ENCODE measurements at places on chromosomes 7 and 10. TPM values are rescaled to one million over a fixed set of nuclear protein-coding genes. Genes with fewer than 3 reads are reported as not detected.

GRCh38 chr10:128064970-128065580 is 61.1 kb downstream of the MKI67 start:
- DNase-seq: peak; percentile 24
- H3K27ac ChIP-seq: no peak overlapping the region
- peak overlapping the region; percentile 52 for H3K4me3 ChIP-seq
- peaks cover 46% of the 10 kb centered on the region for H3K4me1 ChIP-seq
- H3K36me3 ChIP-seq: peaks cover 52% of the 10 kb centered on the region

GRCh38 chr10:12685261-12686058 is 316.1 kb downstream of the CCDC3 start:
- no peaks in the 10 kb centered on the region for H3K4me1 ChIP-seq
- H3K36me3 ChIP-seq: peaks cover 4% of the 10 kb centered on the region
- no peaks in the 10 kb centered on the region for H3K27me3 ChIP-seq
- no peak for DNase-seq
- H3K27ac ChIP-seq: no peak overlapping the region
- no peak overlapping the region for H3K4me3 ChIP-seq

- no peaks in the 10 kb centered on the region for H3K4me1 ChIP-seq
- H3K27me3 ChIP-seq: no peaks in the 10 kb centered on the region
- no peak for DNase-seq
- no peak overlapping the region for H3K27ac ChIP-seq
- H3K36me3 ChIP-seq: no peaks in the 10 kb centered on the region
Observed at GRCh38 chr7:7736671-7737070, 18.3 kb upstream of the RPA3 start.

DNA sequence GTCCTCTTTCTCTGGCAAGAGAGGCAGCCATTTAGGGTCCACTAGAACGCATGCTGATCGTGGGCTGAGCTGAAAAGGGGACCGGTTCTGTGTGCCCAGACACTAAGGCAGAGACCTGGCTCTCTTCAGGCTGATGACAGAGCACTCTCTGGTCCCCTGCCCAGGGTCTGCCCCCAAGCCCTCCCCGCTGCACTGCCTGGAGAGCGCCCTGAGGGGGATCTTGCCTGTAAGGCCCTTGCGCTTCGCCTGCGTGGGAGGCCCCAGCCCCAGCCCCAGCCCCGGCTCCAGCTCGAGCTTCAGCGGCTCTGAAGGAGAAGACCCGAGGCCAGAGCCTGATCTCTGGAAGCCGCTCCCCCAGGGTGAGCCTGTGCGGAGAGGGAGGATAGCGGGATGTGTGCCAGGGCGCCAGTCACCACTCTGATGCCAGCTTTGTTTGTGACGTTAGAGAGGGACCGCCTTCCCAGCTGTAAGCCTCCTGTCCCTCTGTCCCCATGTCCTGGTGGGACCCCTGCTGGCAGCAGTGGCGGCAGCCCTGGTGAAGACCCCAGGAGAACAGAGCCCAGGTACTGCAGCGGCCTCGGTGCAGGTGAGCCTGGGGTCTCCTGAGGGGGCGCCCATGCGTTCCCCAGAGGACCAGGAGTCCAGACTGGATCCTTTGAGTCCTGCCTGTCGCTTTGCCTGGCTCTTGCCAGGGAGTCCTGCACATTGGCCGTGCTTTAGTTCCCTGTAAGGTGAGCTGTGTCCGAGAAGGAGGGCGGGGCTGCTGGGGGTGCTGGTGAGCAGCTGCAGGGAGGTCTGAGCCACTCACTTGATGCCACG is 43.2 kb downstream of the ZNF467 start:
- DNase-seq: no peak
- H3K4me1 ChIP-seq: no peaks in the 10 kb centered on the region
- H3K27me3 ChIP-seq: no peaks in the 10 kb centered on the region
- peaks cover 85% of the 10 kb centered on the region for H3K36me3 ChIP-seq

The CTNNA3 gene
- 0.43 TPM for total RNA-seq

DNA sequence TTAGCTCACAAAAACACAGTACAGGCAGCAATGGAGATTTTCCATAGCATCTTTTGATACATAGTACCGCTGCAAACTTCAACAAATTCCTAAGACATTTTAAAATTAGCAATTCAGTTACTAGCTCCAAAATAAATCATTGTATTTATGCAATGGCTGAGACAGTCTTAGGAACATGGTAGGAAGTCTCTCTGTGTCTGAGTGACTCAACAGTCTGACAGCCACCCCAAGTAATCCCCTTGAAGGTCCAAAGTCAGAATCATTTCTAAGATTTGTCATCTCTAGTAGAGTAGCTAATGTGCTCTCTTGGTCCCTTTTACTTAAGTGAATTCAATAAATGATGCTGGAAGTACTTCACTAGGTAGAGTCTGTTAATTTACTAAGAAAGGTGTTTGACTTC is 93.8 kb upstream of the NOBOX start:
- no peaks in the 10 kb centered on the region for H3K27me3 ChIP-seq
- no peaks in the 10 kb centered on the region for H3K36me3 ChIP-seq
- no peak overlapping the region for H3K4me3 ChIP-seq

DNA sequence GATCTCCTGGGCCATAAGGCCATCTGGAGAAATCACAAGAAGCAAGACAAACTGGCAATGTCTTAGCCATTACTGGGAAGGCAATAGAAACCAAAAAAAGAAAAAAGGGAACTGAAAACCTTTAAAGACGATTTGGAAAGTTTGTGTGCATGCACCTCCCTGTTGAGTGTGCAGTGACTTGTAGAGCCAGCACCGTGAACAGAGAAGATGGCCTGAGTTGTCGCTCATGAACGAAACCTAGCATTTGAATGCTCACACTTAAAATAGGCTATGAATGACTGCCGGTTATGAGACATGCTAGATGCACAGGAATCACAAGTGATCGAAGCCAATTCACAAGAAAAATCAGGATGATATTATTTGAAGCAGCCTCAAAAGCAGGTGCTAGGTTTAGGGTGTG is 151.3 kb upstream of the ADO start:
- no peak overlapping the region for H3K4me3 ChIP-seq
- no peaks in the 10 kb centered on the region for H3K36me3 ChIP-seq
- H3K27me3 ChIP-seq: no peaks in the 10 kb centered on the region
- H3K4me1 ChIP-seq: no peaks in the 10 kb centered on the region

The OR2A12 gene
- not detected for total RNA-seq

The NUTM2E gene
- total RNA-seq: 0.64 TPM

The NKX2-3 gene
- not detected for total RNA-seq

GRCh38 chr10:45399113-45399512 is 25.1 kb downstream of the ALOX5 start:
- H3K4me1 ChIP-seq: no peaks in the 10 kb centered on the region
- H3K27ac ChIP-seq: no peak overlapping the region
- H3K27me3 ChIP-seq: no peaks in the 10 kb centered on the region

GRCh38 chr7:19617901-19618300 is 90.9 kb downstream of the POLR1F start:
- no peak for DNase-seq
- H3K4me1 ChIP-seq: no peaks in the 10 kb centered on the region
- H3K4me3 ChIP-seq: no peak overlapping the region
- no peak overlapping the region for H3K27ac ChIP-seq
- no peaks in the 10 kb centered on the region for H3K36me3 ChIP-seq
- no peaks in the 10 kb centered on the region for H3K27me3 ChIP-seq

DNA sequence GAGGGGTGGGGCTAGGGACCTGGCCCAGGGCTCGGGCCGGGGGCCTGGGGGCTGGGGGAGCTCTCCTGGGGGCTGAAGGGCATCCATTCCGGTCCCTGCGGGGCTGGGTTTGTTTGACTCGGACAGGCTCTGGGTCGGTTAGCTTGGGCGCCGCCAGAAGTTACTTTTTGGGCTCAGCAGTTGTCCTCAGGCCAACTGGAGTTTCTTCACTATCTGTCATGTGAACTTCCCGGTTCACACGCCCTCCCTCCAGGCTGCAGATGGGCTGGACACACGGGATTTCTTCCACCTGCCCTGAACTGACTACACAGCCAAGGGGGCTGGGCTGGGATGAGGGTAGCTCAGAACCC is 3.8 kb downstream of the SLC4A2 start:
- no peaks in the 10 kb centered on the region for H3K36me3 ChIP-seq
- H3K27me3 ChIP-seq: no peaks in the 10 kb centered on the region
- DNase-seq: no peak
- H3K4me1 ChIP-seq: peaks cover 25% of the 10 kb centered on the region
- H3K27ac ChIP-seq: no peak overlapping the region
- no peak overlapping the region for H3K4me3 ChIP-seq
